ENCODE measurements at places on chromosomes 6 and 20. TPM values are rescaled to one million over a fixed set of nuclear protein-coding genes. Genes with fewer than 3 reads are reported as not detected.

Gene NUS1
- 23.6 TPM for total RNA-seq

DNA sequence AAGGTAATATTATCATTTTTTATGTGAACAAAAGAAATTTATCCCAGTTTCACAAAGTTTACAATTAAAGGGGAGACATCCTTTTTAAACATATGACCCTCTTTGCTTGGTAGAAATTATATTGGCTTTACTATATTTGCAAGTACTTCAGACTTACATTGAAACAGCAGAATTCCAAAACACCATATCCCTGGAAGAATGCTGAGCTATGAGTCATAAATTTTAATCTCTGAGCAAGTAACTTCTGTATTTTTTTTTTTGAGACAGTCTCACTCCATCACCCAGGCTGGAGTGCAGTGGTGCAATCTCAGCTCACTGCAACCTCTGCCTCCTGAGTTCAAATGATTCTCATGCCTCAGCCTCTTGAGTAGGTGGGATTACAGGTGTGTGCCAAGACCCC lies 240.4 kb downstream of the TBC1D32 start:
- H3K36me3 ChIP-seq = no peaks in the 10 kb centered on the region
- H3K27me3 ChIP-seq = no peaks in the 10 kb centered on the region
- no peak for DNase-seq
- no peaks in the 10 kb centered on the region for H3K4me1 ChIP-seq

DNA sequence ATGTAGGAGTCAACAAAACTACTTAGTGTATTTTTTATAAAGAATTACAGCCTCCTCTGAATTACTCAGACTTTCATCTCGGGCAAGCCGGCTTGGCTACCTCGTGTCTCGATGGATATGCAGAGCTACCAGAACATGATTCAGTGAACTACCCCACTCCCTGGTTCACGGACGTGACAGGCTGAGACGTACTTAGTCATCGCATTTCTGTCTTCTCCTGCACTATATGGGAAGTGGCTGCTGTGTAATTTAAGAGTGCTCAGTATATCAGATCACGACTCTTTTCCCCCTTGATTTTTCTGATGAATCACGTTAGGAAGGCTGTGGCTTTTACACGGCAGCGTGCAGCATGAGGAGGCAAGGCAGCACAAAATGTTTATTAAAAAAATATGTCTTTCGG lies 302.7 kb upstream of the ZFP64 start:
- H3K4me3 ChIP-seq = no peak overlapping the region
- no peak for DNase-seq
- no peaks in the 10 kb centered on the region for H3K36me3 ChIP-seq
- H3K27ac ChIP-seq = no peak overlapping the region
- peaks cover 9% of the 10 kb centered on the region for H3K4me1 ChIP-seq

- peak overlapping the region; percentile 86 for H3K4me3 ChIP-seq
- H3K27me3 ChIP-seq = no peaks in the 10 kb centered on the region
- H3K36me3 ChIP-seq = no peaks in the 10 kb centered on the region
- DNase-seq = no peak
- peak overlapping the region; percentile 26 for H3K27ac ChIP-seq
These were observed 801 bp downstream of the TBPL1 start for GRCh38 chr6:133953634-133954415.

Gene RUNX2
- total RNA-seq = 24.5 TPM

DNA sequence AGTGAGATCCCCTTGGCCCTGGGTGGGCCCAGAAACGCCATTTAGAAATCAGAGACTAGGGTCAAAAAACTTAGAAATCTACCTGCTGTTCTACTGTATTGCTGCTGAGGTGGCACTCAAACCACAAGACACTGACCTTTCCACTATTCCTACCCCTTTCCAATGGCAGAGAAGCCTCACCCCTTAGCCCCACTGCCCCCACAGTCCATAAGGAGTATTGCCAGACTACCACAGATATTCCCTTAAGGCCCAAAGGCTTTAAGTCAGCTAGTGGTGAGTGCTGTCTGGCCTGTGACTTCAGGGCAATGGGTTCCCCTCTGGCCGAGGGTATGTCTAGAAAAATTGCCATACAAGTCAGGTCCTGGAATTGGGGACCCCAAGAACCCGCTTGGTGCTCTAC lies 656.1 kb downstream of the COL12A1 start:
- no peak overlapping the region for H3K4me3 ChIP-seq
- no peak for DNase-seq
- no peak overlapping the region for H3K27ac ChIP-seq
- H3K4me1 ChIP-seq = no peaks in the 10 kb centered on the region

Gene MAS1
- not detected for total RNA-seq

- peaks cover 9% of the 10 kb centered on the region for H3K4me1 ChIP-seq
- DNase-seq = no peak
- no peaks in the 10 kb centered on the region for H3K36me3 ChIP-seq
- no peak overlapping the region for H3K4me3 ChIP-seq
These were observed 36.1 kb upstream of the NAA20 start for GRCh38 chr20:19981031-19981451.

Gene SLC17A3
- 0.76 TPM for total RNA-seq

GRCh38 chr6:21984561-21984960 lies 312.3 kb downstream of the PRL start:
- H3K27ac ChIP-seq = no peak overlapping the region
- H3K36me3 ChIP-seq = peaks cover 3% of the 10 kb centered on the region
- no peak overlapping the region for H3K4me3 ChIP-seq
- peaks cover 4% of the 10 kb centered on the region for H3K4me1 ChIP-seq
- DNase-seq = no peak

Gene B3GAT2
- not detected for total RNA-seq

DNA sequence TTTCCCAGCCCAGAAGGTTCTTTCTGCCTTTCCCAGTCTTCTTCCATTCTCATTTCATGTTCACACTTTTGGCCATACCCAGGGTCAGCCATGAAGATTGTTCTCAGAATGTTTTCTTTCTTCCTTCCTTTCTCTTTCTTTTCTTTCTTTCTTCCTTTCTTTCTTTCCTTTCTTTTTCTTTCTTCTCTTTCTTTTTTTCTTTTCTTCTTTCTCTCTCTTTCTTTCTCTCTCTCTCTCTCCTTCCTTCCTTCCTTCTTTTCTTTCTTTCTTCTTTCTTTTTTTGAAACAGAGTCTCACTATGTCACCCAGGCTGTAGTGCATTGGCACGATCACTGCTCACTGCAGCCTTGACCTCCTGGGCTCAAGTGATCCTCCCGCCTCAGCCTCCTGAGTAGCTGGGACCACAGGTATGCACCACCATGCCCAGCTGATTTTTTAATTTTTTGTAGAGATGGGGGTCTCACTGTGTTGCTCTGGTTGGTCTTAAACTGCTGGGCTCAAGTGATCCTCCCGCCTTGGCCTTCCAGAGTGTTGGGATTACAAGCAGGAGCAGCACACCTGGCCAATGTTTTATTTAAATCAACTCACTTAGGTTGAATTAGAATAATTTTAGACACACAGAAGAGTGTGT lies 13.1 kb upstream of the FAM110A start:
- peaks cover 18% of the 10 kb centered on the region for H3K27me3 ChIP-seq
- no peak overlapping the region for H3K27ac ChIP-seq
- H3K4me3 ChIP-seq = no peak overlapping the region
- no peaks in the 10 kb centered on the region for H3K36me3 ChIP-seq
- no peak for DNase-seq

GRCh38 chr6:44265722-44266233 lies 427 bp upstream of the NFKBIE start:
- H3K4me3 ChIP-seq = no peak overlapping the region
- peaks cover 23% of the 10 kb centered on the region for H3K27me3 ChIP-seq
- peak overlapping the region; percentile 87 for H3K27ac ChIP-seq
- H3K4me1 ChIP-seq = peaks cover 17% of the 10 kb centered on the region
- no peaks in the 10 kb centered on the region for H3K36me3 ChIP-seq

- DNase-seq = no peak
- H3K4me3 ChIP-seq = no peak overlapping the region
- H3K27ac ChIP-seq = no peak overlapping the region
- no peaks in the 10 kb centered on the region for H3K27me3 ChIP-seq
- H3K36me3 ChIP-seq = peaks cover 13% of the 10 kb centered on the region
These were observed 420.1 kb downstream of the CDKAL1 start for GRCh38 chr6:20954315-20954714.

Gene LAMP5
- total RNA-seq = not detected

GRCh38 chr6:80094017-80094416 lies 12.5 kb upstream of the BCKDHB start:
- H3K4me1 ChIP-seq = no peaks in the 10 kb centered on the region
- no peak for DNase-seq
- H3K36me3 ChIP-seq = no peaks in the 10 kb centered on the region
- H3K27ac ChIP-seq = no peak overlapping the region

- DNase-seq = no peak
- peaks cover 11% of the 10 kb centered on the region for H3K4me1 ChIP-seq
- H3K27me3 ChIP-seq = no peaks in the 10 kb centered on the region
- H3K36me3 ChIP-seq = peaks cover 66% of the 10 kb centered on the region
- no peak overlapping the region for H3K4me3 ChIP-seq
These were observed 10.2 kb downstream of the DYNLRB1 start for GRCh38 chr20:34526466-34526865.

- H3K36me3 ChIP-seq = no peaks in the 10 kb centered on the region
- DNase-seq = no peak
- H3K4me3 ChIP-seq = no peak overlapping the region
- H3K27me3 ChIP-seq = peaks cover 2% of the 10 kb centered on the region
- H3K4me1 ChIP-seq = peaks cover 12% of the 10 kb centered on the region
These were observed 1.8 kb upstream of the SPEF1 start for GRCh38 chr20:3783068-3783489.

- H3K27ac ChIP-seq = no peak overlapping the region
- no peaks in the 10 kb centered on the region for H3K27me3 ChIP-seq
- no peak for DNase-seq
- peaks cover 23% of the 10 kb centered on the region for H3K4me1 ChIP-seq
- H3K4me3 ChIP-seq = no peak overlapping the region
These were observed 113.9 kb downstream of the PRDM1 start for GRCh38 chr6:106199998-106200397.

GRCh38 chr20:45359069-45359405 lies 3.9 kb upstream of the SYS1 start:
- no peak overlapping the region for H3K27ac ChIP-seq
- no peaks in the 10 kb centered on the region for H3K27me3 ChIP-seq

Gene BAG2
- total RNA-seq = 3.7 TPM

DNA sequence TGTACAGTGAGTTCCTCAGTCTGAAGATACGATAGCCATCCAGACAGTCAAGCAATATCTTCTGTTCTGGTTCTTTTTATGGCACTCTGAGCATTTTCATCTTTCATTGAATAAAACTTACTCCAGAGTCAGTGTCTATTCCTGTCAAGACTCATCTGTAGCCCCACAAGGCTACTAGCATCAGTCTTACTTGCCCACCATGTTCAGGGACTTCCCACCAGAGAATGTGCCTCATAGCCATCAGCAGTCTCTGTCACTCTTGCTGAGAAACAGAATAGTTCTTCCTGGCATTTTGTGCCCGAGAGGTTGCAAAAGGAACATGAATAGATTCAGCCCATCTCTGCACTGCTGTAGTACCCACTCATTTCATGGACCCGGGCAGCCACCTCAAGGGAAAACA lies 12.7 kb upstream of the DCBLD1 start:
- no peak overlapping the region for H3K4me3 ChIP-seq
- H3K36me3 ChIP-seq = no peaks in the 10 kb centered on the region
- no peaks in the 10 kb centered on the region for H3K4me1 ChIP-seq
- DNase-seq = no peak
- peaks cover 11% of the 10 kb centered on the region for H3K27me3 ChIP-seq
- no peak overlapping the region for H3K27ac ChIP-seq

DNA sequence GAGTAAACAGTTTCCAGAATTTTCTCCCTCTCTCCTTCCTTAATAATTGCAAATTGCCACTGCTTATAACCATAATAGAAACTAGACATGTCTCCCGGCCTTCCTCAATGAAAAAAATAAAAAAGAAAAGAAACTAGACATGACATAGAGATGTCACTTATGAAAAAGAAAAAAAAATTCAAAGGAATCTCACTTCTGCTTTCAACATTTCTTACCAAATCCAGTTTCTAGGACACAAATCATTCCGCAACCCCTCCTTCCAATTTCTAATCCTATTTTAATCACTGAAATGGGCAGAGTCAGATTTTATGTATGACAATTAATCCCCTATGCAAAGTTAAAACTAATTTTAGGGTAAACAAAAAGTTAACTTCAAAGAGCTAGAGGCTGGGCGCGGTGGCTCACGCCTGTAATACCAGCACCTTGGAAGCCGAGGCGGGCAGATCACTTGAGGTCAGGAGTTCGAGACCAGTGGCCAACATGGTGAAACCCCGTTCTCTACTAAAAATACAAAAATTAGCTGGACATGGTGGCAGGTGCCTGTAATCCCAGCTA lies 40.1 kb upstream of the EEF1A1 start:
- no peak overlapping the region for H3K4me3 ChIP-seq
- H3K4me1 ChIP-seq = no peaks in the 10 kb centered on the region
- no peak overlapping the region for H3K27ac ChIP-seq
- no peaks in the 10 kb centered on the region for H3K27me3 ChIP-seq
- no peaks in the 10 kb centered on the region for H3K36me3 ChIP-seq
- DNase-seq = no peak

DNA sequence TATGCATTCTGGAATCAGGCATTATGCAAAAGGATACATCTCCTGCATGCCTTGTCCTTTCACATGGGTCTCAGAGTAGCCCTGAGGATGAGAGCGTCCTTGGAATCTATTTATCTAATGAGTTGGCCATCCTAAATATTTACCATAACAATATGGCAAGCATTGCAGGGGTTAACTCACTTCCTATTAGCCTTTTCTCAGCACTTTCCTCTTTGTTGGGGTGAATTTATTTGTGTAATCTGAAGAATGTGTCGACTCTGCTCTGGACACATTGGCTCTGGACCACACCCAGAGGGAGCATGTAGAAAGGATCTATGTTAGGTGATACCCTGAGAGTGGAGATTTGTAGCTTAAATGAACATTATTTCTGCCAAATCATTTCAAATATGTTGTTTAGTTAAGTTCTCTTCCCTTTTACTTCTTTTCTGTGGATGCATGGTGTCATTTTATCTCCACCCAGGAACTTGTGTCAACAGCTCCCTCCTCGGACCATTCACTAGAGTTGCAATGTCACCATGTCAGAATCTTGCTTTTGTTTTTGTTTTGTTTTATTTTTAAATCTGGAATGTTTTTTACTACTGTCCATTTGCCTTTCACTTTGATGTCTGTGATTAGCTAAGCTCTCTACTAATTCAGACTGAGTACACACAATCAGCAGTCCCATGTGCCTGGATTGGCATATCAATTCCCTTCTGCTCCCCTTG lies 757.0 kb upstream of the MMS22L start:
- no peaks in the 10 kb centered on the region for H3K27me3 ChIP-seq
- no peak for DNase-seq
- no peaks in the 10 kb centered on the region for H3K4me1 ChIP-seq
- no peak overlapping the region for H3K4me3 ChIP-seq

Gene MRAP2
- not detected for total RNA-seq

Data from T-cell (primary cell).